ENCODE measurements at places on chromosomes 5 and 9. TPM values are rescaled to one million over a fixed set of nuclear protein-coding genes. Genes with fewer than 3 reads are reported as not detected.

DNA sequence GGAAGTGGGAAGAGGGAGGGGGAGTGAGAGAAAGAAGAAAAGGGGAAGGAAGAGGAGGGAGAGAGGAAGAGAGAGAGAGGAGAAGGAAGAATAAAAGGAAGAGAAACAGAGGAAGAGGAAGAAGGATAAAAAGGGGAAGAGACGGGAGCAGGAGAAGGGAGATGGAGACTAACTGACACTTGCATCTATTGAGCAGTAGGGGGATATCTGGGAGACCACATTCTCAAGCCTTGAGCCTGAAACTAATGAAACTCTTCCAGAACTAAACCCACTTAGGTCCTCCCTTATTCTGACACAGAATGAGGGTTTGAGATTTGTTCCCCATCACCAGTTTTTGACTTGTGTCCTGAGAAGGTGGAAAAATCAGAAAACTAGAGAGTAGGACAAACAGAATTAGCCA lies 533.3 kb downstream of the CDH12 start:
- H3K36me3 ChIP-seq, result no peaks in the 10 kb centered on the region
- H3K4me1 ChIP-seq, result no peaks in the 10 kb centered on the region
- no peak overlapping the region for H3K27ac ChIP-seq
- no peaks in the 10 kb centered on the region for H3K27me3 ChIP-seq
- no peak for DNase-seq

GRCh38 chr5:126753227-126753626 lies 23.7 kb upstream of the LMNB1 start:
- H3K4me1 ChIP-seq, result no peaks in the 10 kb centered on the region

DNA sequence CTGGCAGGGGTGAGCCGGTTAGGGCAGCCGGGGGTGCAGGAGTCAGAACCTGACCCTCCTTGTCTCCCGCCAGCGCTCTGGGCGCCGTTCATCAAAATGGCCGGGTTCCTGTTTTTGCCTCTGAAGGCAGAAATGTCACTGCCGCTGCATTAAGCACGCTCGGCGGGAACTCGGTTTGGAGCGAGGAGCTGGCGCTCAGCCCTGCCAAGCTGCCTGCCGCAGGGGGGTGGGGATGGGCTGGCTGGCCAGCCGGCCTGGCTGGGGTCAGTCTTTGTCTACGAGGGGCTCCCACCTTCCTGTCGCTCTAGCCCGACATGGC lies 63.7 kb downstream of the CXXC5 start:
- H3K4me3 ChIP-seq, result no peak overlapping the region
- no peaks in the 10 kb centered on the region for H3K27me3 ChIP-seq
- no peak for DNase-seq
- peaks cover 23% of the 10 kb centered on the region for H3K4me1 ChIP-seq

- no peaks in the 10 kb centered on the region for H3K36me3 ChIP-seq
- no peak for DNase-seq
- H3K27me3 ChIP-seq, result no peaks in the 10 kb centered on the region
- H3K4me3 ChIP-seq, result no peak overlapping the region
Observed at GRCh38 chr5:35369965-35370790, 139.9 kb upstream of the PRLR start.

DNA sequence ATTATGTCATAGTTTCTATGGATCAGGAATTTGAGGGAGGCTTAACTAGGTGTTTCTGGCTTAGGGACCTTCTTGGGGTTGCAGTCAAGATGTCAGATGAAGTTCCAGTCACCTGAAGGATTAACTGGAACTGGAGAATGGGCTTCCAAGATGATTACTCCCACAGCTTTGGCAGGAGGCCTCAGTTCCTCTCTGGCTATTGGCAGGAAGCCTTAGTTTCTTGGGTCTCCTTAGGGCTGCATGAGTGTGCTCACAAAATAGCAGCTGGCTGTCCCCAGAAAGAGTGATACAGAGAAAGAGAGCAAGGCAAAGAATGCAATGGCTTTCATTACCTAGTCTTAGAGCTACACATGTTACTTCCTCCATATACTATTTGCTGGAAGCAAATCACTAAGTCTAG lies 138.1 kb upstream of the TLE4 start:
- no peaks in the 10 kb centered on the region for H3K4me1 ChIP-seq
- no peak overlapping the region for H3K27ac ChIP-seq
- H3K4me3 ChIP-seq, result no peak overlapping the region
- no peaks in the 10 kb centered on the region for H3K36me3 ChIP-seq

GRCh38 chr9:437574-438001 lies 222.9 kb downstream of the DOCK8 start:
- H3K4me1 ChIP-seq, result no peaks in the 10 kb centered on the region
- no peaks in the 10 kb centered on the region for H3K27me3 ChIP-seq
- peaks cover 9% of the 10 kb centered on the region for H3K36me3 ChIP-seq
- no peak overlapping the region for H3K4me3 ChIP-seq
- DNase-seq, result no peak
- no peak overlapping the region for H3K27ac ChIP-seq

- H3K27ac ChIP-seq, result no peak overlapping the region
- no peak overlapping the region for H3K4me3 ChIP-seq
- no peaks in the 10 kb centered on the region for H3K36me3 ChIP-seq
Observed at GRCh38 chr9:108073823-108074222, 584.3 kb upstream of the KLF4 start.

DNA sequence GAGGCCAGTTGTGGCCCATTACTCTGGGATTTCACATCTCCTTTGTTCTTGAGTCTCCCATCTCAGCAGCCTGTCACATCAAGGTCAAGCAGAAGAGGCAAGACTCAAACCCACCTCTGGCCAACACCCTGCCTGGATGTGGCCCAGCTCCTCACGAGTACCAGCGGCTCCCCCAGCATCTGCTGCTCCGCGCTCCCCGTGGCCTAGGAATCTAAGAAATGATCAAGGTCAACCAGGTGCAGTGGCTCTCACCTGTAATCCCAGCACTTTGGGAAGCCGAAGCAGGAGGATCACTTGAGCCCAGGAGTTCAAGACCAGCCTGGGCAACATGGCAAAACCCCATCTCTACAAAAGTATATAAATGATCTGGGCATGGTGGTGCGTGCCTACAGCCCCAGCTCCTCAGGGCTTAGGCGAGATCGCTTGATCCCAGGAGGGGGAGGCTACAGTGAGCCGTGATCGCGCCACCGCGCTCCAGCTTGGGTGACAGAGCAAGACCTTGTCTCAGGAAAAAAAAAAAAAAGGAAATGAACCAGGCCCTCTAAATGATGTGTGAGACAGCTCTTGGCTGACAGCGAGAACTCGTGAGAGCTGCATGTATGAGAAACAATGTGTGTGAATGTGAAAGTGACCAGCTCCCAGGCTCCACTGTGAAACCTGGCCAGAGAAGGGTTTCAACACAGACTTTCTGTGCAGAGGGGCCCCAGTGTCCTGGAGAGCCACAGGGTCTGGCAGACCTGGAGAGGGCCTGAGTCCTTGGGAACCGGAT lies 61.6 kb upstream of the ANGPTL2 start:
- H3K27ac ChIP-seq, result no peak overlapping the region
- no peak for DNase-seq
- H3K4me1 ChIP-seq, result peaks cover 10% of the 10 kb centered on the region
- no peaks in the 10 kb centered on the region for H3K27me3 ChIP-seq
- H3K36me3 ChIP-seq, result no peaks in the 10 kb centered on the region

DNA sequence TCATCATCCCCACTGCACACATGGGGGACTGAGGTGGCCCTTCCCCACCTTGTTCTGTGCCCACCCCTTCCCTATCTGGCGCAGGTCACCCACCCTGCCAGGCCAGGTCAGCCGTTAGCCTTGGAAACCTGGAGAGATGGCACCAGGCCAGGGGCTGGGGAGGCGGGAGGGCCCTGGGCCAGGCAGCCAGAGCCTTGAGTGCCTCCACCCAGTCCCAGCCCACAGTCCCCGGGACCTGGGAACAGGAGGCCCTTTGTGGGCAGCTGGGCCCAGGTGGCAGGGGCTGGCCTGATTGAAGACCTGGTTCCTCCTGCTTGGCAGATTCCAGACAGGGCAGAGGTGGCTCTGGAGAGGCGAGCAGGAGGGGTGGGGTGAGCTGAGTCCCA lies 70.6 kb downstream of the LRSAM1 start:
- peak overlapping the region; percentile 84 for H3K27ac ChIP-seq
- peaks cover 5% of the 10 kb centered on the region for H3K36me3 ChIP-seq
- H3K4me3 ChIP-seq, result no peak overlapping the region
- no peak for DNase-seq

GRCh38 chr5:13316176-13316575 lies 628.3 kb downstream of the DNAH5 start:
- no peaks in the 10 kb centered on the region for H3K27me3 ChIP-seq
- H3K4me3 ChIP-seq, result no peak overlapping the region
- H3K27ac ChIP-seq, result no peak overlapping the region
- H3K4me1 ChIP-seq, result no peaks in the 10 kb centered on the region

- H3K4me3 ChIP-seq, result no peak overlapping the region
- no peaks in the 10 kb centered on the region for H3K36me3 ChIP-seq
- H3K27me3 ChIP-seq, result peaks cover 6% of the 10 kb centered on the region
- no peak for DNase-seq
- no peak overlapping the region for H3K27ac ChIP-seq
Observed at GRCh38 chr5:90612919-90613318, 54.3 kb downstream of the ADGRV1 start.

- peaks cover 4% of the 10 kb centered on the region for H3K4me1 ChIP-seq
- no peaks in the 10 kb centered on the region for H3K27me3 ChIP-seq
- no peak for DNase-seq
Observed at GRCh38 chr5:59483971-59484472, 409.5 kb downstream of the PDE4D start.

- no peak overlapping the region for H3K4me3 ChIP-seq
- H3K36me3 ChIP-seq, result no peaks in the 10 kb centered on the region
- no peaks in the 10 kb centered on the region for H3K4me1 ChIP-seq
- no peaks in the 10 kb centered on the region for H3K27me3 ChIP-seq
- DNase-seq, result no peak
Observed at GRCh38 chr5:65326922-65327321, 154.8 kb downstream of the ADAMTS6 start.

DNA sequence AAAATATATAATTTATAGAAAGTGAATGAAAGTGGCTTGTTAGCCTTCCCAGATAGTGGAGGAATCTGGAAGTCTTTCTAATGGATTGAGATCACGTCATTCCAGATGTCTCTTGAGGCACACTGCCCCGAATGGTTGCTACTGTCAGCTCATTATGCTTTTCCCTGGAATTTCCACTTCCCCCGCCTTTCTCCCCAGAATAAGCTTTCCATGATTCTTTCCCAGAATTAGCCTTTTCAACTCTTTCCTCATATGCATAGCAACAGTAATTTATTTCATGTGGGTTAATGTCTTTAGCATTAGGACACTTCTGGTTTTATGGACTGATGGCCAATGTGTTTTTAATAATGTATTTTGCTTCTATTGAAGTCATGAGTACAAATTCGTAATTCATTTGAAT lies 81.5 kb downstream of the PALM2AKAP2 start:
- H3K27me3 ChIP-seq, result no peaks in the 10 kb centered on the region
- H3K4me3 ChIP-seq, result no peak overlapping the region

DNA sequence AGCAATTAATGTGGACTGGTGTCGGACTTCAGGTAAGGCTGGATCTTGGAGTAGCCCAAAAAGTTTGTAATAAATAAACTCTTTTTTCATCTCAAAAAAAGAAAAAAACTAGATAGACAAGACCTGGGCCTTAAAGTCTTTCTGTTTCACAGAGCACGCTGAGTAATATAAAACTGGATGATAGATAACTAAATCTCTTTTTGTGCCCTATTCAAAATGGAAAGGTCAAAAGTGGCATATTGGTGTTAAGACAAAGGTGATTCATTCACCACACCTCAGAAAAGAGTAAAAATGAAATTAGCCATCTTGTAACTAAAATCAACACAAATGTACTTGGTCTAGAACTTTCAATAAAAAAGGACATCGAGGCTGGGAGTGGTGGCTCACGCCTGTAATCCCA lies 30.3 kb upstream of the RFK start:
- no peak for DNase-seq
- no peaks in the 10 kb centered on the region for H3K4me1 ChIP-seq
- no peak overlapping the region for H3K27ac ChIP-seq
- no peak overlapping the region for H3K4me3 ChIP-seq
- H3K36me3 ChIP-seq, result no peaks in the 10 kb centered on the region
- no peaks in the 10 kb centered on the region for H3K27me3 ChIP-seq

DNA sequence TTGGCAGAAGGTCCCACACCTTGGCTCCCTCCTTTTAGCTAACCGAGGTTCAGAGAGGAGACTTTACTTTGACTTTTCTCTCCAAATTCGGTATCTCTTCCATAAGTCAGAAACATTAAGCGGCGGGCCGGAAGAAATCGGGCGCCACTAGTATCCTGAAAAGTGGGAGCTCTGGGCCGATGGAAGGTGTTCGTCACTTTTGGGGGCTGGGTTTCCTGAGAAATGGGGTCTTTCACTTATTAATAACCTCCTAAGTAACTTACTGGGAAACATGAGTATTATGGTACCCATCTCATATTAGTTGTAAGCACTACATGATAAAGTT lies 716 bp downstream of the STX17 start:
- no peaks in the 10 kb centered on the region for H3K27me3 ChIP-seq
- peak overlapping the region; percentile 99 for H3K27ac ChIP-seq
- peaks cover 3% of the 10 kb centered on the region for H3K4me1 ChIP-seq
- no peaks in the 10 kb centered on the region for H3K36me3 ChIP-seq
- no peak for DNase-seq

- no peaks in the 10 kb centered on the region for H3K4me1 ChIP-seq
- H3K27ac ChIP-seq, result no peak overlapping the region
- DNase-seq, result peak; percentile 74
- no peaks in the 10 kb centered on the region for H3K36me3 ChIP-seq
- no peak overlapping the region for H3K4me3 ChIP-seq
Observed at GRCh38 chr5:177607452-177608192, 7.7 kb downstream of the B4GALT7 start.

- no peaks in the 10 kb centered on the region for H3K27me3 ChIP-seq
- H3K4me3 ChIP-seq, result no peak overlapping the region
- DNase-seq, result no peak
- H3K36me3 ChIP-seq, result no peaks in the 10 kb centered on the region
- H3K4me1 ChIP-seq, result no peaks in the 10 kb centered on the region
Observed at GRCh38 chr9:27279611-27280010, 17.3 kb downstream of the EQTN start.

GRCh38 chr5:122653087-122654017 lies 121.5 kb upstream of the SNX2 start:
- no peaks in the 10 kb centered on the region for H3K4me1 ChIP-seq
- H3K36me3 ChIP-seq, result no peaks in the 10 kb centered on the region
- H3K27me3 ChIP-seq, result no peaks in the 10 kb centered on the region
- no peak overlapping the region for H3K4me3 ChIP-seq
- DNase-seq, result no peak

Gene UGT3A1
- total RNA-seq, result 60.6 TPM

Gene CD14
- total RNA-seq, result 61.0 TPM

Gene PCA3
- 0.92 TPM for total RNA-seq

Gene CLINT1
- 115 TPM for total RNA-seq

Gene MAMDC4
- 8.1 TPM for total RNA-seq

Gene PPP2R2B
- total RNA-seq, result 6.3 TPM

Gene ZDHHC21
- total RNA-seq, result 3.4 TPM

Gene RASGEF1C
- total RNA-seq, result 0.09 TPM

Gene CD274
- 2.5 TPM for total RNA-seq

Gene FOXD4L3
- total RNA-seq, result 0.08 TPM
